ENCODE measurements at places on chromosomes 16 and 17.
A peak's percentile ranks its signal among the peaks of the same experiment; 100 is the strongest.

DNA sequence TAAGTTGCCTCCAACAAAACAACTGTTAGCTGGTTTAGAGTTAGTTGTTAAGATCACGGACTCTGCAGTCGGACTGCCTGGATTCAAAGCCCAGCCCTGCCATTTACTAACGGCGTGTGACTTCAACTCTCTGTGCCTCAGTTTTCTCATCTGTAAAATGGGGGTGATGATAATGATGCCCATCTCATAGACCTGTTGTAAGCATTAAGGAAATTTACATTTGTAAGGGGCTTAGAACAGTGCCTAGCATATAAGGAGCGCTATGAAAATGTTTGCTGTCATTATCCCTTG is 825 bp downstream of the SLC4A1 start:
- DNase-seq = no peak

GRCh38 chr17:59377410-59377809 is 46.0 kb downstream of the YPEL2 start:
- DNase-seq = no peak

DNA sequence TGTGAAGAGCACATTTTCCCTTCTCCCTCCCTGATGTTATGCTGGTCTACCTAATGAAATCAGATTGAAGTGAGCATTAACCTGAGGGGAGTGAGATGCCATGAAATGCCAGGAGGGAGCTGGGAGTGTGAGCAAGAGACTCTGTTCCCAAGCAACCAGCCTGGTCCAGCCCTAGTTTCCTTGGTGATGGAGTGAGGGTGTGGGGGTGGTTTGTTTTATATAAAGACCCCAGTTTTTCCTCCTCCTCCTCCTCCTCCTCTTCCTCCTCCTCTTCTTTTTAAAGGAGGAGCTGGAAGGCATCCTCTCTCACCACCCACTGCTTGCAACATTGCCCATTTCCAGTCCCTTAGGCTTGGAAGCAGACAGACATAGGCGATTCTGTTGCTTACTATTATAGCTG is 97.1 kb downstream of the DNAH3 start:
- DNase-seq = no peak

- DNase-seq = peak; percentile 40
These were observed at the start of gene FAM171A2 for GRCh38 chr17:44363613-44364159. Gene FAM171A2, minus strand, starts transcription at chr17:44363853. Its CDS starts 139 bp downstream, at chr17:44363714.

- DNase-seq = no peak
These were observed 54.1 kb upstream of the NUDT7 start for GRCh38 chr16:77668201-77668600.

- no peak for DNase-seq
These were observed 2.3 kb downstream of the TAOK2 start for GRCh38 chr16:29975811-29976511.

Measured in activated CD4-positive, alpha-beta T cell treated with anti-CD3 and anti-CD28 coated beads for 1 hour (primary cell).